Esophagus squamous epithelium (tissue), 5 donors: ENCODE measurements at places on chromosomes 5 and 9.

DNA sequence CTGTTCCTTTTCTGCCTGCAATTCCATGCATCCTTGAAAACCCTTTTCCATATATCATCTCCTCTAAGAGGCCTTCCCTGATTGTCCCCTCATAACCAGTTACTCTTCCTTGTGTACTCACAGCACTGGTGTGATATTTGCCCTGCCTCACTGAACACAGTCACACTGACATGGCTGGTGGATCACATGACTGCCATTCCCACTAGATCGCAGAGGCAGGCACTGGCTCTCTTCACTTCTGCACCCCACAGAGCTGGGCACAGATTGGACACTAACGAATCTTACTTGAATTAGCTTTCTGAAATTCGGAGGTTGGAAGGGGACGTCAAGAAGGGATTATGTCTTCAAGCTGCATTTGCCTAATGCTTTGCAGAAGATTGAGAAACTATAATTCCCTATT, 208.0 kb downstream of the PAPPA start:
- DNase-seq: no peak

DNA sequence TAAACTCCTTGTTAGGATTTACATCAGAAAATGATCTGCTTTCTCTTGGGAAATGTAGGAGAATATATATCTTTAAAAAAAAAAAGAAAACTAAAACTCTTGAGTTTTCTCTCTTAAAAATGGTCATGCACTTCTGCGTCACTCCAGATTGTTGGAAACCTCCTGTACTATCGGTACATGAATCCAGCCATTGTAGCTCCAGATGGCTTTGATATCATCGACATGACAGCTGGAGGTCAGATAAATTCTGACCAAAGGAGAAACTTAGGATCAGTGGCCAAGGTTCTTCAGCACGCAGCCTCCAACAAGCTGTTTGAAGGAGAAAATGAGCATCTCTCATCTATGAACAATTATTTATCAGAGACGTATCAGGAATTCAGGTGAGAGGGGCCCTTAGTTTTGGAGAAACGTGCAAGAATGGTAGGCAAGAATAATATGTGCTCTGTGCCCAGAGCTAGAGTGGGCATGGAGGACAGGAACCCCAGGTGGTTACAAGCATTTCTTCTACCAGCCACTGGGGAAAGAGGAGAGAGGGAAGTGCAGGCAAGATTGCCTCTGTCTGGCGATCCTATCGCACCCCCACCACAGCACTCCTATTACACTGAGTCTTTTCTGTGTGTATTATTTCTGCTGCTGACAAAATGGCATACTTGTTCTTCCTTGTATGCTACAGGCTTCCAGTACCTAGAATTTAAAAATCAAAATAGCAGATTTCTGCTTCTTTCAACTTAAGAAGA, 41.4 kb upstream of the F2R start:
- no peak for DNase-seq

DNA sequence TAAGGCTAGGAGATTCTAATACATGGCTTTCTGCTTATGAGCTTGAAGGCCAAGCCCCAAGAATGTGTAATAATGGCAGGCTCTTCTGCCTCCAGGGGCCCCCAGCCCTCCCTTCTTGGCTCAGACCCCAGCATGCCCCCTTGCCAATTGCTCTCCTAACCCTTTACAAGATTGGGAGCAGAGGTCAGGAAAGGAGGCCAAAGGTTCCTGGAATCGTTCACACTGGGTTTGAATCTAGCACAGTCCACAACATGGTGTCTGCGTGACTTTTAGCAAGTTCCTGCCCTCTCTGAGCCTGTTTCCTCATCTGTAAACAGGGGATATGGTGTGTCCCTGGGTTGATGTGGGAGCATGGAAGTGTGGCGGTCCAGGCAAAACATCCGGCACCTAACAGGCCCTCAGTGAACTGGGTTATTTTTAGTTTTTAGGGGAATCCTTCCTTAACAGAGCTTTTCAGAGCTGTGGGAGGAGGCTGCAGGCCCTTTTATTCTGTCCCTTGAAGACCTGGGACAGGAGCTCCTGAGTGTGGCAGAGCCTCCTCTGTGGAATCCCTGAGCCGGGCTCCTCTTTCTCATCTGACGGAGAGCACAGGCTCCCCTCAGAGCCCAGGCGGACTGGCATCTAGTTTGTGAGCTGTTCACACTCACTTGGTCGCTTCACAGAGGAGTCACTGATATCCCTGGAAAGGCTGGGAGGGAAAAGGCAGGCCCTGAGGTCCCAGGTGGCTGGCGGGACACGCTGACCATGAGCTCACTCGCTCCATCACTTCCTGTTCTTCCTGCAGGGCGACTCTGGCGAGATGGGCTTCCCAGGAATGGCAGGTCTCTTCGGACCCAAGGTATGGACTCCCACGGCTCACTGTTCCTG, 23.4 kb upstream of the ORM1 start:
- DNase-seq: no peak

GRCh38 chr5:14475045-14475444, 106.5 kb upstream of the OTULINL start:
- no peak for DNase-seq

DNA sequence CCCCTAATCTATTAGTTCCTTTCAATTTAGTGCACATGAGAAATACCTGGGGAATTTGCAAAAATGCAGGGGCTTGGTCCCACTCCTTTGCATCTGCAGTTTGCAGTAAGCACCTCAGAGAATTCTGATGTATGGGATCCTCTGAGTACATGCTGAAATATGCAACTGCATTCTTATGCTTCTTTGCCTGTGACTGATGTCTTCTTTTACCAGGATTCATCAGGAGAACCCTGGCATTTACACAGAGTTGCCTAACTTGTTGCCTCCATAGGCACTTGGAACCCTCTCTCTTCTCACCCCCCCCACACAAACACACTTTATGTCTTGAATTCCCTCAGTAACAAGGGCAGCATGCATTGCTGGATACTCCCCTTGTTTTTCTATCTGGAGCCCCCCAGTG, 173.1 kb downstream of the KDM4C start:
- no peak for DNase-seq

DNA sequence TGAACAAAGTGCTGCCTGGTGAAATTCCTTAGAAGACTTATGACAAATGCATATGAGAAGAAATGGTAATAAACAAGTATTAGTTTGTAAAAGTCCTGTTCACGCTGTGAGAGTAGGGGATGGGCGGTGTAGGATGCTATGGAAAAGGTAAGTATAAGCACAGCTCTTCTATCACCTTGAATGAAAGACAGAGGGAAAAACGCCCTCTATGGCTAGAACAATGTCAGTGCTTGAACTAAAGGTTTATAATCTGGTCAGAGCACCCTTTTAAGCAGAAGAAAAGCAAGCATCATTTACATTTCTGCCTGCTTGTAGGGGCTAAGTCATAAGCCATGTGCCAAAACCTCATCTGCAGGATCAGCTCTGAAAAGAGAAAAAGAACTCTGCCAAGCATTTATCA, 115.2 kb downstream of the LHFPL2 start:
- no peak for DNase-seq

GRCh38 chr5:63919763-63920478, 42.3 kb downstream of the HTR1A start:
- no peak for DNase-seq

GRCh38 chr9:3467593-3468219, 58.1 kb downstream of the RFX3 start:
- DNase-seq: peak; percentile 16

GRCh38 chr9:113990975-113991471, 87.1 kb downstream of the AMBP start:
- no peak for DNase-seq

GRCh38 chr9:90921969-90922368, 120.3 kb downstream of the SYK start:
- no peak for DNase-seq

GRCh38 chr9:38278457-38278856, 114.0 kb upstream of the ALDH1B1 start:
- no peak for DNase-seq

- no peak for DNase-seq
Measured at GRCh38 chr5:172082180-172082579, 75.7 kb upstream of the FBXW11 start.

- DNase-seq: no peak
Measured at GRCh38 chr9:137044502-137045177, 1.3 kb downstream of the NPDC1 start.

DNA sequence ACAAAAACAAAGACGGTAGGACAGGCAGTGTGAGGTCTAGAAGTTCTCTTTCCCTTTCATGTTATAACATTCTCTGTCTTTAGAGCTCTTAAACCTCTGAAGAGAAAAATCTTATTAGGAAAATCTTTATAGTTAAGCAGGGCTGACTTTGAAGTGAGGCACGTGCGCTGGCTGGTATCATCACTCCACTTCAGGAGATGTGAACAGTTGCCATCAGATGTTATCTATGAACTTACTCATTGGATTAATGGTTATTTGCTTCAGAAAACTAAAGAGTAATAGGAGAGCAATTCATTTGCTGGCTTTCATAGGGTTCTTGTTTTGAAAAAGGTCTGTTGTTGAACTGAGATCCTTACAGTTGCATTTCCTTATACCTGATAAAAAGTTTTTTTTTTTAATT, 25.7 kb downstream of the LRRTM2 start:
- no peak for DNase-seq

DNA sequence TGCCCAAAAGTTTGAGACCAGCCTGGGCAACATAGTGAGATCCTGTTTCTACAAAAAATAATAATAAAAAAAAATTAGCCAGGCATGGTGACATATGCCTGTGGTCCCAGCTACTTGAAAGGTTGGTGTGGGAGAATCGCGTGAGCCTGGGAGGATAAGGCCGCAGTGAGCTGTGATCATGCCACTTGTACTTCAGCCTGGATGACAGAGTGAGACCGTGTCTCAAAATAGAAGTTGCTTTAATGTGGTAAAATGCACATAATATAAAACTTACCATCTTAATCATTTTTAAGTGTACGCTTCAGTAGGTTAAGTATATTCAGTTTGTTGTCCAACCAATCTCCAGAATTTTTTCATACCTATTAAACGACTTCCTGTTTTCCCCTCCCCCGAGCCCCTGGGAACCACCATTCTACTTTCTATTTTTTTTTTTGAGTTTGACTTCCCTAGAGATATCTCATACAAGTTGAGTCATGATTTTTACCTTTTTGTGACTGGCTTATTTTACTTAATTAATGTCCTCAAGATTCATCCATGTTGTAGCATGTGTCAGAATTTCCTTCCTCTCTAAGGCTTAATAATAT, 120.1 kb upstream of the POC5 start:
- no peak for DNase-seq

GRCh38 chr5:145980259-145980658, 43.9 kb downstream of the SH3RF2 start:
- no peak for DNase-seq

DNA sequence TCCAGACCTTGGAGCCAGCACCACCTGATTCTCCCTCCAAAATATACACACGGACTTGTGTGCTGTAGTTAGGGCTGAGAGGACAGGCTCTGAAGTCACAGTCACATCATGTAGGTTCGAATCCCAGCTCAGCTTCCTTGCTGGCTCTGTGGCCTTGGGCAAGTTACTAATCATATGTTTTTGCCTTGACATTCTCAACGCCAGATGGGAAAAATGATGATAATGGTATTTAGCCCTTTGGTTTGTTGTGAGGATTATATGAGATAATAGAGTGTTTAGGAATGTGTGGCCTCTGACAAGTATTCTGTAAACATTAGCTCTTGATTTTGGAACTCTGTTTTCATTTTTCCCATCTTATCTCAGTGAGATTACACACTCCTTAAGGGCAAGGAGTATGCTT, 72.5 kb downstream of the PLAC8L1 start:
- DNase-seq: no peak

DNA sequence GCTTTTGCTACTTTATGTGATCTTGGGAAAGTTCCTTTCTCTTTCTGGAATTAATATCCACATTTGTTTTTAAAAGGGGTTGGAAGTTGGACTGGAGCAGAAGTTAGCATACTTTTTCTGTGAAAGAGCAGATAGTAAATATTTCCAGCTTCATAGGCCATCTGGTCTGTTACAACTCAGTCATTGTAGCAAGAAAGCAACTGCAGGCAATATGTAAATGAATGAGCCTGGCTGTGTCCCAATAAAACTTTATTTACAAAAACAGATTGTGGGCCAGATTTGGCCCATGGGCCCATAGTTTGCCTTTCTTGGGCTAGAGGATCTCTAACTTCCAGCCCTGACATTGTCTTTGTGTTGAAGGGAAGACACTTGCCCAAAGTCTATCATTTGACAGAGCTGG, 104.4 kb downstream of the ACTL7B start:
- DNase-seq: no peak

DNA sequence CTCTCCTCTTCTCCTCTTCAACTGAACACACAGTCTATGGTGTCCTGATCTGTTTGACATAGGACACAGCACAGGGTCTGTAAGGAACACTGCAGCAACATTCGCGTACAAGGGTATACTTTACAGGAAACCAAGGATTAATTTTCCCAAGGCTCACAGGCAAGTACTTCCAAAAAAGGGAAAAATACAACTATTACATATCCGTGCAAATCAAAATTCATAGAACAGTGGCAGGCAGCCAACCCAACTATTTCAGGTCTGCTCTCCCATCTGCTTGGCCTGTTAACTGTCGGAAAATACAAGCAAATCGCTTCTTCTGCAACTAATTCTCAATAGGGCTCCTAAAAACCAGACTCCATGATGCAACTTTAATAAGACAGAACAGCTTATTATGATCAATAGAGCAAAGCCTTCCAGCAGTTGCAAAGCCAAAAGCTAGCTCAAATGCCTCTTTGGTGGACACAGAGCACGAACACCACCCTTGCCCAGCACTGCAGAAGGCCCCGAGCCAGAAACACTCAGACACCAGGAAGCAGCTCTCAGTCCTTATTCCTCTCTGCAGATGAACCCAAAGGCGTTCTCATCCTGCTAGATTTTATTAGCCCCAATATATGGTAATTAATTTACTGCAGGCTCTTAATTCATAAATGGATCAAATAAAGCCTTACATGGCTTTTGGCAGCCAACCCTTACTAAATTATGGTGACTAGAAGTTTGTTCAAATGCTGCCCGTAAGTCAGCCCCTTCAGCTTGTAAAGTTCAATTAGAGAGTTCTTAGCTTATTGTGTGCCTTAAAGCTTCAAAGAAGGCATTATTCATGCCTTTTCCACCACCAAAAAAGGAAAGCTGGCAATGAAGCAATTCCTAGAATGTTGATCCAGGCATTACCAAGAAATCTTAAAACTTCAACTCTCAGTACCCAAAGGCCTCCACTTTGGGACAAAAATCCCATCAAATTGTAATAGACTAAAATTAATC, 68.8 kb downstream of the ZNF608 start:
- no peak for DNase-seq

GRCh38 chr9:127531676-127532075, 80.4 kb downstream of the LRSAM1 start:
- DNase-seq: no peak

DNA sequence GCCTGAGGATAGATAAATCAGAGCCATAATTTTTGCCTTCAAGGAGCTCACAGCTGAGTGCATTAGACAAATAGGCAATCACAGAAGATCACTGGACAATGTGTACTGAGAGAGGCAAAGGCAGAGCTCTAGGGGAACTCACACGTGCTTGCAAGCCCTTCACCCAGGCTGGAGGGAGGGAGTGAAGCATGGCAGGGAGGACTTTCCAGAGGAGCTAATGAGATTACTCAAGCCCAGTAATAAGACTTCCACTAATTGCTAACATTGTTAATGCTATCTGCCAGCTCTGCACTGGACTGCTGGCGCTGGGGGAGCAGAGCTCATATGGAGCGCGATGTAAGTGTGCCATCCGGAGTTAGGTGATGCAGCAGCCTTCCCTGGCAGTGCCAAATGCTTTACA, 408.4 kb downstream of the NTRK2 start:
- no peak for DNase-seq
